ENCODE measurements at places on chromosomes 2 and 18.
A peak's percentile ranks its signal among the peaks of the same experiment; 100 is the strongest.

GRCh38 chr2:238420878-238421694 lies 5.6 kb upstream of the ASB1 start:
- DNase-seq, result no peak

- no peak for DNase-seq
Measured at GRCh38 chr2:165872101-165872791, 78.2 kb upstream of the GALNT3 start.

GRCh38 chr18:54209471-54210180 lies 14.8 kb downstream of the MBD2 start:
- DNase-seq, result peak; percentile 32

DNA sequence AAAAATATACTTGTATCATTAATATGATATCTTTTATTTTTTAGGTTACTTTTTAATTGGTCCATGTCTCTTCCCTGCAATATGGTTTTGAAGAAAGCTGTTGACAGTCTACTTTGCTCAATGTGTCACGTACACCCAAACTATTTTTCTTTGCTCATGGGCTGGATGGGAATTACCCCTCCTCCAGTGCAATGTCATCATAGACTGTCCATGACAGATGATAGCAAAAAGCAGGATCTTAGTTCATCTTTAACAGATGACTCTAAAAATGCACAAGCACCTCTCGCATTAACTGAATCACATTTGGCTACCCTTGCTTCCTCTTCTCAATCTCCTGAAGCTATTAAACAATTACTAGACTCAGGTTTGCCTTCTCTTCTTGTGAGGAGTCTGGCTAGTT lies 112.9 kb upstream of the TTC27 start:
- no peak for DNase-seq

GRCh38 chr2:2742726-2743125 lies 411.7 kb upstream of the MYT1L start:
- DNase-seq, result no peak

Data from OCI-LY7 (cell line).